ENCODE measurements at places on chromosomes 1 and 21.

DNA sequence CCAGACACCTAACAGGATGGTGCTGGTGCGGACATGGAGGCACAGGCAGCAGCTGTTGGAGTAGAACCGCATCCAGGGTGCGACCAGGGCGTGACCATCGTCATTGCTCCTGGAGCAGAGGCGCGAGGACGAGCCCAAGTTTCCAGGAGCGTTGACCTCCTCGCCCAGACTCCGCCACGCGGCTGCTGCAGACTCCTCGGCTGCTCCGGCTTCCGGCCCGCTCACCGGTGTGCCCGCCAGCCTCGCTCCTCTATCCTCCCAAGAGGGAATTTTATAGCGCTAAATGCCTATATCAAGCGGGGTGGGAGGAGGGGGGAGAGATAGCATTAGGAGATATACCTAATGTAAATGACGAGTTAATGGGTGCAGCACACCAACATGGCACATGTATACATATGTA is 5.3 kb upstream of the S100A12 start:
- no peak for DNase-seq

DNA sequence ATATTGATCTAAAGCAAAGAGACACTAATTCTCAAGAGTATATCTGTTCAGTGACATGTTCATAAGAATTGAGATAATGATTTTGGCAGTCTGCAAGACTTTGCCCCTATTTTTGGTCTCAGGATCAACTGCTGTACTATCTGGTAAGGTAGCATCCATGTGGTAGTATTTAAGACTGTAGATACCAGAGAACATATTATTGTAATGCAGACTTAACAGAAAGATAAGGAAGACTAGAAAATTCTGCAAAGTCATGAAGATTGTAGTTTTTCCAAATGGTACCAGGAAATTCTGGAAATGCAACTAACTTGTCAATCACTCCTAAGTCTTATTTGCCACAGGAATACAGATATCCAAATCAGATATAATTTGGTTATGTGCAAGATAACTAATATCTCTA is 35.1 kb downstream of the RNF2 start:
- no peak for DNase-seq

DNA sequence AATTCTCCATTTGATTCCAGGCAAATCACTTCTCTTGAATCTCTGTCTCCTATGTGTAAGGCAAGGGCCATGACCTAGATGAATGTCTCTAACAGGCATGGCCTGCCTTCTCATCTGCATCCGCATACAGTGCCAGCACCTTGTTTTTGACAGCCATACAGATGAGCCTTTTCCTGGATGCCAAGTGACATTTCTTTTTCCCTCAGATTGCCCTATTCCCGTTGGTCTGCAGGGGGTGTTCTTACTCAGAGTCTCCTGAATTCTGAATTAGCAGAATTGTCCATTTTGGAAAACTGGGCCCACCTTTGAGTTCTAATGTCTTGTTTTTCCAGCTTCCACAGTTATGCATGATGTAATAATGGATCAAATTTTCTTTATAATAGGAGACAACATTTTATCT is 88.0 kb upstream of the ADAR start:
- DNase-seq: peak; percentile 5

DNA sequence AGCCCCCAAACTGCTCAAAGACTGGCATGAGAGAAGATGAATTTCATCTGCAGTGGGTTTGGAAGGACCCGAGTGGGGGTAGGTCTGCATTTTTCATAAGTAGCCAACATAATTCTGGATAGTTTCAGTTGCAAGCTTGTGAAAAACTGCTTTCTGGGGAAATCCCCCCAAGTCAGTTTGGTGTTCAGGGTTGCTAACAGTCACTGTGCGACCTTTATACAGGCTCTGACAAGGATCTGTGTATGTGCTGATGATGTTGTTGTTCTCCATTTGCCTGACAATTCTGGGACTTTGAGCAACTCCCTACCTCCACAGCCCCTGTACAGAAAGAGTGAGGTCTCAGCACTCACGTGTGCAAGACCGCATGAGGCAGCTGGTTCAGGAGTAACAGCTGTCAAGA is 87.9 kb downstream of the SUSD4 start:
- no peak for DNase-seq

GRCh38 chr1:169586395-169587255 is at the start of gene F5:
TSS of gene F5 (minus strand) at chr1:169586481. CDS start at chr1:169586386, 95 bp downstream.
- DNase-seq: peak; percentile 54

DNA sequence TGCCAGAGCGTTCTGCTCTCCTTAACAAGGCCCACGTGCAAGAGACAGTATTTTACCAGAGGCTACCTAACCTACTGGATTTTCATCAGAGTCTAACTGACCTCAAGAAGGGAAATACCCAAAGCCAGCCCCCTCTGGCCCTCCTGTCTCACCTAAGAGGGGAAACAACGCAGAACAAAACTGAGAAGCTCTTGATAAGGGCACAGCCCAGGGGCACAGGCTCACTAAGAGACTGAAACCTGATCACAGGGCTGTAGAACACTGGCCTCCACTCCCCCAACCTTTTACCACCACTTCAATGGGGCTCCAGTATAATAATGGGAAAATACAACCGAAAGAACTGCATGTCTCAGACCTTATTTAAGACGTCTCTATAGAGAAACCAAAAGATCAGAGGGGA is 449.5 kb upstream of the CAMK1G start:
- DNase-seq: no peak

DNA sequence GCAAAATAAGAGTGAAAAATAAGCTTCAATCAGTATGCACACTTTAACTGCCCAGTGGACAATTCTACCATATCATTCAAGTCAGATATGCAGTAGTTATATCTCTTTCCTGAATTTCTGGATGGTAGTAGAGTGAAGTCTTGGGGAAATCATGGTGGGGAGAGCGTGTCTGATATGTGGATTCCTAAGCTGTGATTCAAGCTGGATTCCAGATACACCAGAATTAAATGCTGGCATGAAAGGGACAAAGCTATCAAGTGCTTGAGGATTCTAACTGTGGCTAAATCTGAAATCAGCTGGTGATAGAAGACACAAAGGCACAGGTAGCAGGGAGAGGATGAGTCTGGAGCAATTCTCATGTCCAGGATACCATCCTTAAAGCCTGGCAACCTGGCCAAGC is 323.5 kb downstream of the DUSP10 start:
- DNase-seq: peak; percentile 25

DNA sequence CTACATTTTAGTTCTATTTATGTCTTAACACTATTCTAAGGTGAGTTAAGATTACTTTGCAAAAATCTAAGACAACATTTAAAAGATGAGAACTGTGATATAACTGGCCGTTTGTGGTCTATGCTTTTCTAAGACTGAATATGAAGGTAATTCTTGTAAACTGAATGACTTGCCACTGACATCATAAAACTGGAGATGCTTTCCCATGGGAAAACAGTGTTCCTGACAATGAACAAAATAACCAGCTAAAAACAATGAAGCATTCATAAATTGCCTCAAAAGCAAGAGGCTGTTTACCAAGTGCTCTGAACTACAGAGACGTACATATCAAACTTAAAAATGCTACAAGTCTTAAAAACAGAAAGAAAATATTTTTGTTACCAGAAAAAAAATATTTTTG is 54.7 kb downstream of the APP start:
- peak; percentile 88 for DNase-seq

DNA sequence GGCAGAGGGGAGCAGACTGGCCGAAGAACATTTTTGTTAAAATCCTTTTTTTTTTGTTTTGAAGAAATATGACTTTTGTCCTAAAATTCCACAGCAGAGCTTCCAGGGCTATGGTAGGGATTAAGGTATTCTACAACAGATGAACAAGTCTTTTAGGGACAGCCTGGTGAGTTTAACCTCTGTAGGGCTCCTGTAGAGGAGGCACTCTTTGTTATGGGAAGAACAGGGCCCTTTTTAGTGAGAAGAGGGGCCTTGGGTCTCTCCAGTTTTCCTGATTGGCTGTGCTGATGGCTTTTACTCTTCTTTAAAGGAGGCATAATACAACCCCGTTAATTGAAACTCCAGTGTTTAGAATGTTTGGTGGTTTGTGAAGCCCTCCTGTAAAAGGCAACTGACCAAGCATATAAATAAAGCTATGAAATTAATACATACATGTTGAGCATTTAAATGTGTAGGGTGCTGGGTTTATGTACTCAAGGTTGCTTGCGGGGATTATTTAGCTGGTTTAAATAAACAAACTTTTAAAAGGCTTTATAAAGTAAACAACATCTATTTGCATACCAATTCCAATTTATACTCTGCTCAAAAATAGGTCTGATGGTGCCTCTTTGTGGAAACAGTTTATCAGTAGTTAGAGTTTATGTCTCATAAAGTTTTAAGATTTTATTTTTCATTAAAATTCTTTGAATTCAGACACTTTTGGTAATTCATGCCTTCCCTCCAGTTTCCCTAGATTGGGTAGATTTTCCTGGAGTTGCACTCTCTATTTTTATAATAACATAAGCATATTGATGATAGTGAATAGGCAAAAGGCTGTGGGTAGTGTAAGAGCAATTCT is 46.5 kb downstream of the PBX1 start:
- no peak for DNase-seq

GRCh38 chr1:223114871-223115270 is 28.2 kb downstream of the TLR5 start:
- peak; percentile 35 for DNase-seq

DNA sequence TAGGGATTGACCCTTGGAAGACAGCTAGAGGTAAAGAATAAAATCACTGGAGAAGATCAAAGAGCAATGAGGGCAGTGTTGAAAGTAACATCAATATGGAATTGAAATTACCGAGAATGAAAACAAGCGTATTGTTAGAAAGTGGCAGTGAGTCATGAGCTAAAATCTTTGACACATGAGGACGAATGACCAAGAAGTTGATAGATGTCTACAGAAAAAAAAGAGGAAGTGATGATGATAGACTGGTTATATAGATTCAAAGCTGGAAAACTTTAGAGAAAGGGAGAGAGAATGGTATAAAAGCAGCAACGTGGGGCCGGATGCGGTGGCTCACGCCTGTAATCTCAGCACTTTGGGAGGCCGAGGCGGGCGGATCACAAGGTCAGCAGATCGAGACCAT is 12.5 kb upstream of the DNM3 start:
- no peak for DNase-seq

GRCh38 chr1:93844262-93845045 is 34.6 kb downstream of the DNTTIP2 start:
- DNase-seq: peak; percentile 86

GRCh38 chr1:67189953-67190352 is 23.7 kb downstream of the IL23R start:
- no peak for DNase-seq

GRCh38 chr1:23800400-23801337 is at the start of gene GALE:
TSS of gene GALE (minus strand) at chr1:23800754. CDS start at chr1:23799007, 1,747 bp downstream.
- DNase-seq: peak; percentile 90

DNA sequence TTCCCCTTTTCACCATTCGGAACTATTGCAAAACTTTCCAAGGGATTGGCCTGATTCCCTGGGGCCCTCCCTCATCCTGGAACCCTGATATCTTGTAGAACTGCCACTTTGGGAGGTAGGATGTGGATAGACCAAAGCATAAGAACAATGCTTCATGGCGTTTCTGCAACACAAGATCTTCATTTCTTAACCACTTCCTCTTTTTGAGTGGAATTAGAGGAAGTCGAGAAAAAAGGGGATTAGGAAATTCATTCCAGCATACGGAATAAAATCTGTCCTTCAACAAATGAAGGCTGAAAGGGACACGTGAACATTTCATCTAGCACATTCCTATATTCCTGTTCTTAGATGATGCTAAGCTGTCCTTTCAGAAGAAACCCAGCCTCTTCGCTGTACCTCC is 149.3 kb downstream of the HUNK start:
- DNase-seq: no peak

- DNase-seq: peak; percentile 25
These were observed 93.4 kb upstream of the CSF3R start for GRCh38 chr1:36576118-36576517.

DNA sequence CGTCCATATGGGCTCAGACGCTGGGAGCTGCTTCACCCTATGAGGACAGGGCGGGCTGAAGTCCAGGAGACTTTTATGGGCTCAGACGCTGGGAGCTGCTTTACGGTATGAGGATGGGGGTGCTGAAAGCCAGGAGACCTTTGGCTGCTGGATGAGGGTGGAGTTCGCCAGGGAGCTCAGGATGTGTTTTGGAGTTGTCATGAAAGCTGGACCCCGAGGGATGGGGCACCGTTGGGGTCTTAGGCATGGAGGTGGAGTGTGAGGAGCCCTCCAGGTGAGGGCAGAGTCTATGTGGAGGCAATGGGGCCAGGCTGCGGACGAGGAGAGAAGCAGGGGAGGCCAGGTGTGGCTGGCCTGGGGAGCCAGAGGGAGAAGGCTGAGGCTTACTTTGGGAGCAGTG is 27.5 kb downstream of the TRPM2 start:
- DNase-seq: no peak

DNA sequence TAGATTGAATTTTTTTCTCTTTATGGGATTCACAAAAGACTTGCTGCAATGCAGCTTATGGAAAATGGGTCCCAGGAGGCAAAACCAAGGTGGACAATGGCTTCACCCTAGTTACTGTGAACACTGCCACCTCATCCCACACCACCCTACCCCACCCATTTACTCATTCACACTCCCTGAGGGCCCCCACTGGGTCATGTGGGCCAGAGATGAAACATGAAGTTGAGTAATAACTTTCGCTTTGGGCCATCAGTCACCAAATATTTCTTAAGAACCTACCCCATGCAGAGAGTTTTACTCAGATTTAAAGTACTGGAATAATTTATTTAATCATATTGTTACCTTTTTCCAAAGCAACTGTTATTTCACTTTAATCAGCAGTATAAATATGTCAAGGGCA is 191.8 kb downstream of the TPR start:
- peak; percentile 96 for DNase-seq

DNA sequence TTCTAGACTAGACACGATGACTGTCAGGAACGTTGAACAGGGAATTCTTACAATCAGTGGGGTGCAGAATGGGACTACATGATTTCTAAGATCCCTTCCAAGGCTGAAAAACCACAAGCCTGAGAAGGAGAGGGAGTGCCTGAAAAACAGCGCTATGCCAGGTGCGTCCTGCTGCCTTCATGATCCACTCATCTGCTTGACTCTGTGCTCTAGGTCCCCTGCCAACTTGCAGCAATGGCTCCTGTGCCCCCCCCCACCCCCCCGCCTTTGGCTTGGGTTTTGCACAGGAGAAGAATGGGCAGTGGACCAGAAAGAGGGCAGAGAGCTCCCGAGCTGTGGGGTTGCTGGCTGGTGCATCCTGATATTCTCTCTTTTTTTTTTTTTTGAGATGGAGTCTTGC is 5.9 kb downstream of the SLC2A7 start:
- DNase-seq: no peak

All from fibroblast of mammary gland (primary cell).